ENCODE measurements at places on chromosomes 7 and 10.

GRCh38 chr7:17928055-17928454 is 12.2 kb downstream of the SNX13 start:
- no peak for DNase-seq

GRCh38 chr10:119981826-119982225 is 89.3 kb downstream of the SEC23IP start:
- no peak for DNase-seq

DNA sequence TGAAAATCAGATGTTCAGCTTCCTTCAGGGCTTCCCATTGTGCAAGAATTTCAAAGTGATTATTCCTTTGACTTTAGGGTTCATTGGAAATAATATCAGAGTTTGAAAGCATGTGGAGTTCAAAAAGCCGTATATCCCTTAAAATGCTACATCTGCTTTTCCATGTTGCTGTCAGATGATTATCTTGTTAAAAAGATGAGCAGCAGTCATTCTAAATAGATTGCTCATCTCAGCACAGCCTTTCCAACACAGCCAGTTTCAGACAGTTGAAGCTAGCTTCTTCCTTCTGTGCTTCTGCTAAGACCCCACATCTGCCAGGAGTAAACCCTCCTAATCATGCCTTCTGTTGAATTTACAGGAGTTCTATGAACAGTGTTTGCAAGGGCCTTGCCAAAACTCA is 204.4 kb upstream of the PTER start:
- no peak for DNase-seq

DNA sequence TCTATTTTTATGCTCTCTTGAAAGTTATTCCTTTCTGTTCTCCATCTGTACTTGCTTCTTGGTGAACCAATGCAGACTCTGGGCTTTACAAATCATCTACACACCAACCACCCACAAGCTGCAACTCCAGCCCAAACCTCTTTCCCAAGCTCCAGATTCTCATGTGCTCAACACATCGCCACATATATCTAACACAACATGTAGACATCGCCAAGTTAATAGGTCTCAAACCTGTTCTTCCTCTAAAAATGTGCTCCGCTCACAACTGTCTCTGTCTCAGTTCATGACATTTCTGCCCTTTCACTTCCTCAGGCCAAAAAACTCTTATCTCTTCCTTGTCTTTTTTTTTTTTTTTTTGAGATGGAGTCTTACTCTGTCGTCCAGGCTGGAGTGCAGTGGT is 95.7 kb upstream of the EEPD1 start:
- no peak for DNase-seq

- DNase-seq: no peak
These were observed 50.8 kb downstream of the KCNH2 start for GRCh38 chr7:150927157-150927955.

DNA sequence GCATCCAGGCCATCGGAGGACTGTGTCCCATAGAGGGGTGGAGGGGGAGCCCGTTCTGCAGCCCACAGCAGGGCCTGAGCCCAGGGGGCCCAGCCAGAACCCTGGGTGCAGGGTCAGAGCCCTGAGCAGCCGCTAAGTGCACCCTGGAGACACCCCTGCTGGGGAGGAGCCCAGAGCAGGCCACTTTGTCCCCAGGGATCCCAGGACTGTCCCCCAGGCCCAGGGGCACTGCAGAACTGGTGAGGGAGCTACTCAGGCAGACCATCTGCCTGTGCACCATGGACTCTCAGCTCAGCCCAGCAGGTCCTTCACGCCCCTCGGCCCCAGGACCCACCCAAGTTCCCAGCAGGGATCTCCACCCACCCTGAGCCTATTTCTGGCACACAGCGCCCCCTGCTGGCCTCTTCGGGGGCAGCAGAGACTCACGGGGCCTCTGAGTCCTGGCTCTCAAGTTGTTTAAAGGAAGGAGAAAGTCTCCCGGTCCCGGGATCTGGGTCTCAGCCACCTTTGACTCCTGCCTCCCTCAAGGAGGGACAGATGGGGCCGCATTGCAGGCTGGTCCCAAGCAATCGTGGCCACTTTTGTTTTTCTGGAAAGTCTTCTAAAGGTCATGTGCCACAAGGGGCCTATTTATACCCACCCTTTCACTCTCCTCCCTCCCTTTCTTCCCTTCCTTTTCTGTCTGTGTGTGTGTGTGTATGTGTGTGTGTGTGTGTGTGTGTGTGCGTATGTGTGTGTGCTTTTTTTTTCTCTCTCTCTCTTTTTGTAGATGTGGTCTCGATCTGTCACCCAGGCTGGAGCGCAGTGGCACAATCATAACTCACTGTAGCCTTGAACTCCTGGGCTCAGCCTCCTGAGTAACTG is 90.3 kb downstream of the MYL10 start:
- peak; percentile 1 for DNase-seq

DNA sequence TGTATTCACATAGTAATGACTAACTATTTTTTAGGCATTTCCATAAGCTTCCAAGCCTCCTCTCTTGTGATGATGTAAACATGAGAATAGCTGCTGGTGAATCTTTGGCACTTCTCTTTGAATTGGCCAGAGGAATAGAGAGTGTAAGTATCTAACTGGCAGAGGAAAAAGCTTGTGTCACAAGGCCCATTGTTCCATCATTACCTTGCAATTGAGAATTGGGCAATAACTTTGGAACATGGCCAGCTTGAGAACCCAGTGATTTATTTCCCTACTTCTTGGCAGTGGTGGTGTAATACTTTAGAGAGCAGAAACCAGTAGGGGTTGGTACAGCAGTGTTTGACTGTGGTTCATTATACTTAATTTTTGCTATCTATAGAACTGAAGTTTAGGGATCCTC is 12.0 kb downstream of the IFRD1 start:
- DNase-seq: peak; percentile 85

GRCh38 chr10:44384601-44385025 is 284 bp downstream of the CXCL12 start:
- no peak for DNase-seq

DNA sequence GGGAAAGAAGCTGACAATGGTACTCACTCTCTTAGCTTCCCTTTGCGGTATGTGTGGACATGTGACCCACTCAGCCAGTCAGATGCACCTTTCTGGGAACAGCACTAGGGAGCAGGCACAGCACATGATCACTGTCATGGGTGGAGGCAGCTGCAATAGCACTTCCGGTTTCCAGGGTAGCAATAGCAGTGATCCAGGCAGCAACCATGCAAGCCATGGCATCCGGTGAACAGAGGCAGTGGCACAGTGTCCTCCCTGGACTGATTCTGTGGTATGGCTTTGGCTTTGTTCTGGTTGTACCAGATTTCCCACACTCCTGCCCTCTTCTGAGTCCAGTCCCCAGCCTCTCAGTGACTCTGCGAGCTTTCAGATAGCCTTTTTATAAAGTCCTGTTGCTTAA is 86.8 kb upstream of the NAMPT start:
- no peak for DNase-seq

DNA sequence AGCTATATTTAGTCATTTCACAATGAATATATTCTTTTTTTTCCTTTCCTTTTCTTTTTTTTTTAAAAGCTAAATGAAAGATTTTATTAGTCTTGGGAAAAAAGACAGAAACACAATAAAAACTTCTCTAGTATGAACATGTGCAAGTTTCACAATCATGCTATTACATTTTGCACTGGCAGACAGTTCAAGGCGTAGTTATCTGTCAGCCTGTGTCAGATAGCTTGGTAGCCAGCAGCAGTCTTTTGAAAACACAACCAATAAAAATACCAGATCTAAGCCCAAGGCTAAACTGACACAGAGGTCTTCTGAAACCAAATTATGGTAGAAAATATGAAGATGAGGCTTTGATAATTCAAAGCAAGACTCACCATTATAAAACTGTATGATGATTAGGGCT is 205.8 kb upstream of the TEX47 start:
- no peak for DNase-seq

DNA sequence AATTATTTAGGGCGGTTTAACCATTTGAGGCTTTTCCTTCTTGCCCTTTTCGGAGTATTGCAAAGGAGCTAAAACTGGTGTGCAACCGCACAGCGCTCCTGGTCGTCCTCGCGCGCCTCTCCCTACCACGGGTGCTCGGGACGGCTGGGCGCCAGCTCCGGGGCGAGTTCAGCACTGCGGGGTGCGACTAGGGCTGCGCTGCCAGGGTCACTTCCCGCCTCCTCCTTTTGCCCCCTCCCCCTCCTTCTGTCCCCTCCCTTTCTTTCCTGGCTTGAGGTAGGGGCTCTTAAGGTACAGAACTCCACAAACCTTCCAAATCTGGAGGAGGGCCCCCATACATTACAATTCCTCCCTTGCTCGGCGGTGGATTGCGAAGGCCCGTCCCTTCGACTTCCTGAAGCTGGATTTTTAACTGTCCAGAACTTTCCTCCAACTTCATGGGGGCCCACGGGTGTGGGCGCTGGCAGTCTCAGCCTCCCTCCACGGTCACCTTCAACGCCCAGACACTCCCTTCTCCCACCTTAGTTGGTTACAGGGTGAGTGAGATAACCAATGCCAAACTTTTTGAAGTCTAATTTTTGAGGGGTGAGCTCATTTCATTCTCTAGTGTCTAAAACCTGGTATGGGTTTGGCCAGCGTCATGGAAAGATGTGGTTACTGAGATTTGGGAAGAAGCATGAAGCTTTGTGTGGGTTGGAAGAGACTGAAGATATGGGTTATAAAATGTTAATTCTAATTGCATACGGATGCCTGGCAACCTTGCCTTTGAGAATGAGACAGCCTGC is 3.1 kb downstream of the FZD1 start:
- DNase-seq: no peak

DNA sequence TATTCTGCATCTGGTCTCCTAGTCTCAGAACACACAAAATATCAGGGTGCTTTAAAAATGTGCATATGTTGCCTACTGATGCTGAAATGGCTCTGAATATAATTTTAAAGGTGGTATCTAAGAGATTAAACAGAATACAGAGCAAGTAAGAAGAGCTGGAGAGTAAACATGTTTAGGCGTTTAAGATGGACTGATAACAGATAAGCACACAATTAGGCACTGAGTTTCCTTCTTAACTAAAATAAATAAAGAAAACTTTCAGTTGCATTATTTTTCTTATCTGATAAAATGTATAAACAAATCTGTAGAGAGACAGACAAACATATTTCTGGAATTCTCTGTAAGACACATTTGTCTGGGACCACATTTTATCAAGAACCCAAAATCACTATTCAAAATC is 35.6 kb upstream of the DGKB start:
- no peak for DNase-seq

- DNase-seq: no peak
These were observed 87.9 kb upstream of the PDE1C start for GRCh38 chr7:32158076-32158475.

DNA sequence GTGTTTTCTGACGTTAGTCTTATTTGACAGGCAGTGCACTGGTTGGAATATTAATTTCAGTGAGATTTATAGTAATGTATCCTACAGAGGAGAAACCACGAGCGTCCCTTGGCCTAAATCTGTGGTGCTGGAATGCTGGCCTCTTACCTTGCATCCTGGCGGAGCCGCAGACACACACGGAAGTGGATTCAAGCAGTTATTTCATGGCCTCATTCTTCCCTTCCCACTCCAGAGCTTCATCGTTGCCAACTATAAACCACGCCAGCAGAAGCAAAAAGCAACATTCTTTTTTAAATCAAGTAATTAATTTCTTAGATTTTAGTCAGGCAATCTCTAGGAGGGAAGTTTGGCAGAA is 13.1 kb downstream of the WIPI2 start:
- no peak for DNase-seq

DNA sequence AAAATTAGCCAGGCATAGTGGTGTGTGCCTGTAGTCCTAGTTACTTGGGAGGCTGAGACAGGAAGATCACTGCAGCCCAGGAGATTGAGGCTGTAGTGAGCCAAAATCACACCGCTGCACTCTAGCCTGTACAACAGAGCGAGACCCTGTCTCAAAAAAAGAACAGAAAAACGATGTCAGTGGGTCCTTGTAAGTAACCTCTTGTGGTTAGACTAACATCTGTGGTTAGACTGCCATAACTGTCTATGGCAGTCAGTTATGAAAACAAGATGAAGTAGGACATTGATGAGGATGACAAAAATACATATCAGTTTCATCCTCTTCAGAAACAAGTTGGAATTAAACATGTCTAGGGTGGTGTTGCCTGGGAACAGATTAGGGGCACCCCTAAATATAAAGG is 53.3 kb downstream of the AKAP9 start:
- no peak for DNase-seq

- no peak for DNase-seq
These were observed 314.0 kb downstream of the CDK14 start for GRCh38 chr7:90910136-90910535.

GRCh38 chr7:78090616-78091015 is 292.0 kb downstream of the PHTF2 start:
- DNase-seq: no peak

GRCh38 chr7:23074443-23075261 is 30.9 kb upstream of the KLHL7 start:
- no peak for DNase-seq

- no peak for DNase-seq
These were observed 30.4 kb downstream of the RAMP3 start for GRCh38 chr7:45187946-45188411.

DNA sequence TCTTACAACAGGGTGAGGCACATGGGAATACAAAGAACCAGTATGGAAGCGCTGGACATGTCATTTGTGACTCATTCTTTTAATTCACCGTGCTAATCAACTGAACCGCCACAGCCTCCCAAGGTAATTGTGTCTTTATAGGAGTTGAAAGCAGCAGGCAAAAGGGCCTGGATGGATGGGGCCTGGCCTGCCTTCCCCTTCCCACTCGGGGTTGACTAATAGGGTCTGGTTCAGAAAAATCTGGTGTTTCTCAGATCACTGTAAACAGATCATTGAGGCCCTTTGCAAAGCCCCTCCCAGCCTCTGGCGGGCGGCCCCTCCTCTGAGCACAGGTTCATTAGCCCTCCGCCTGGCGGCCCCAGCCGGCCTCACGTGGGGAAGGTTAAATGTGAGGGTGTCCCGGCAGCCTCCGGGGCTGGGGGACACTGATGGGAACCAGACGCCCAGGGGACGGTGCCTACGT is 100.8 kb downstream of the EBF3 start:
- no peak for DNase-seq

- no peak for DNase-seq
These were observed 76.9 kb downstream of the PRKCQ start for GRCh38 chr10:6503171-6503570.

- DNase-seq: no peak
These were observed 67.2 kb downstream of the FAM107B start for GRCh38 chr10:14707481-14707880.

GRCh38 chr7:157715071-157715937 is 378.5 kb downstream of the DNAJB6 start:
- no peak for DNase-seq

- no peak for DNase-seq
These were observed 32.3 kb downstream of the CALD1 start for GRCh38 chr7:134811765-134812164.

DNA sequence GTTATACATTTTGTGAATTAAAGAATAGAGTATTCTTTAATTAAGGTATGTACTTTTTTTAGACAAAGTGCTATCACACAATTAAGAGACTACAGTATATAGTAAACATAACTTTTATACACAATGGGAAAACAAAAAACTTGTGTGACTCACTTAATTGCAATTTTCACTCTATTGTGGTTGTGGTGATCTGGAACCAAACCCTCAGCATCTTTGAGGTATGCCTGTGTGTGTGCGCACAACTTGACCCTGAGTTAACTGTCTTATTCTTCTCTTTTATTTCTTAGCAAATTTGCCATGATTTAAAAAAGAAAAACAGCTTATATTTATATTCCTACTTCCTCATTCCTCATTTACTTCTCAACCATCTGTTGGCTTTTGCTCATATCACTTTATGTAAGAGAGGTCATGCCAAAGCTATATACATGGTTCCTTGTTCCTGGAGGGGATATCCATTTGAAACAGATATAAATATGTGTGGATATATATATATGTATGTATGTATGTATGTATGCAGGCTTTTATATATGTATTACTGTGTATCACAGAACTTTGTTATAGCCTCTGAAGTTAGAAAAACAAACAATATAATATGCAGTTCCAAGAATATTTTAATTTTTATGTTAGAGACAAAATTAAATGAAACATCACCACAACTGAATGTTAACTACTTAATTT is 259.5 kb upstream of the HGF start:
- no peak for DNase-seq
